Upper lobe of right lung (tissue), 1 donor: ENCODE measurements at places on chromosomes 13 and 19.

DNA sequence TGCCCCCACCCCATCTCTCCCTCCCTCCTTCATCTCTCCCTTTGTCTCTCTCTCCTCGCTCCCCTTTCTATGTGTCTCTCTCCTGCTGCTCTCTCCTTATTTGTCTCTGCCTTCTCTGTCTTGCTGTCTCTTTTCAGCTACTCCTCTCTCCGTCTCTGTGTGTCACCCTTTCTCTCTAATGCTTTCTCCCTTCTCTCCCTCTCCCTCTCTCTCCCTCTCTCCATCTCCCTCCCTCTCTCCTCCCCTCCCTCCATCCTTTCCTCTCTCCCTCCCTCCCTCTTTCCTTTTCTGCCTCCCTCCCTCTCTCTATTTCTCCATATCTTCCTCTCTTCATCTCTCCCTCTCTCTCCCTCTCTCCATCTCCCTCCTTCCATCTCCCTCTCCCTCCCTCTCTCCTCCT is 682 bp downstream of the ATP4A start:
- DNase-seq: no peak

DNA sequence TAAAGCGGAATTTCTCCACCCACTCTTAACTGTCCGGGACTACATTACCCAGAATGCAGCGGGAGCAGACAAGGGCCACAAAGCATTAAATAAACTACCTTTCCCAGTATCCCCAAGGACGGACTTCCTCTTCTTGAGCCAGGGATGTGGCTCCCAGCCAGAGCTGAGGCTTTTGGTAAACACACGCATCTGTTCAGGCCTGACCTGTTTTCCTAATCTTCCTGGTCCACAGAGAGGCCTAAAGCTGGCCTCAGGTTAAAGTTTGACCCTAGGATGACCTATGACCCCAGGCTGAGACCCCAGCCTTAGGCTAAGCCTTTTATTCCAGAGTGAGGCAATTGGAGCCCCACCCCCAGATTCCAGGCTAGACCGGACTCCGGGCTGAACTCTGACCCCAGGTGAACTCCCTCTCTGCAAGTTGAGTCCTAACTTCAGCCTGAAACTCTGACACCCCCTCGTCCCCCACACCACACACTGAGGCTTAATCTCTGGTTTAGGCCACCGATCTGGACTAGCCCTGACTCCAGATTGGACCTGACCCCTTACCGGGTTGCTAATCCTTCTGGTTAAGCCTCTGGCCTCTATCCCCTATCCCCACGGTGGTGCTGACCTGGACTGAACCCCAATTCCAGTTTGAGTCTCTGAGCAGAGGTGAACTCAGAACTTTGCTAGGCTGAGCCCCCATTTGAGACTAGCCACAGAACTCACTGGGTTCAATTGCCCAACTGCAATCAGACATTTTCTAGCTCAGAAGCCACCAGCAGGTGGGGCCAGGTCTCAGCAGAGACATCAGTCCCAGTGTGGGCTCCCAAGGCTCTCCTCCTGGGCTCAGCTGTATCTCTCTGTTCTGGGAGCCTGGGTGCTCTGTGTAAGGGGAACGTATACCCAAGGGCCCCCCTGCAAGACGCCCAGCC is 750 bp upstream of the GPR108 start:
- peak; percentile 95 for DNase-seq

- DNase-seq: no peak
Measured at GRCh38 chr13:34308725-34309124, 490.8 kb downstream of the RFC3 start.

DNA sequence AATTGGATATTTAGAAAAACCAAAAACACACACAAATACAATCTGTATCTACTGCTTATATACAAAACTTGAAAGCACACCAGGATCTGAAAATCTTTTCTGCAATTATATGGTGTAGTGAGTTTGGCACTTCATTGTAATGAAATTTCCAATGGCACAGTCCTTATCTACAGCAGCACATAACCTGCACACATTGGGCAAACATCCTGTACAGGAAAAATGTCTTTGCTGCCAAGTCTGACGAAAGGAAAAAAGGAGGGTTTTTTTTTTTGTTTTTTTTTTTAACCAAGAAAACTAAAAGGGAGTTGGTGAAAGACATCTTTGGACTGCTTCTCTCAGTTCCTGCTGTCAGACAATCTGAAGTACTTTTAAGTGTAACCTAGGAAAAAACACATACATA is 107.8 kb downstream of the FOXO1 start:
- DNase-seq: no peak

DNA sequence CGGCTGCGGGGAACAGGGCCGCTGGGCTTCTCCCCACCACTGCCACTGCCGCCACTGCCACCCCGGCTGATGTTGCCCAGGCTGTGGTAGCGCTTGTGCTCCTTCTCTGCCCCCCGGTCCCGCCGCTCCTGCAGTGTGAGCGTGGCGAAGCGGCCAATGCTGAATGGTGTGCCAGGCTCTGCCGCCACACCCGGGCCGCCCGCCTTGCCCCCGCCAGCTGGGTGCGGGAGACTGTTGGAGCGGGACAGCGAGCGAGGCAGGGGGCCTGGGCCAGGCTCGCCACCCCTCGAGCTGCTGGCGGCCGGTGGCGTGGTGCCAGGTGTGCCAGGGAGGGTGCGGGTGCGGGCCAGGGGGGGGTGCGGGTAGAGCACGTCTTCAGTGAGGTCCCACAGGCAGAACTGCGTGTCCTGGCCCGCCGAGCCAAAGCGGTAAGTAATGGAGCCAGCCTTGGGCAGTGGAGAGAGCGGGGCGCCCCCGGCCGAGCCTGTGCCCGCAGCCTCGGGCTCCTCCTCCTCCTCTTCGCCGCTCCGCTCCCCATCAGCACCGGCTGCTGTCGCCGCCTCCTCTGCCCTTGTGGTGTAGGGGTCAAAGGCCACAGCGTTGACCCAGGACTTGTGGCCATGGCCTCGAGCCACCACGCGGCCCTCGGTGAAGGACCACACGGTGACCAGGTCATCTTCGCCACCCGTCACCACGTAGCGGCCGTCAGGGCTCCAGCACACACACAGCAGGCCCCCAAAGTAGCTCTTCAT is 3.7 kb upstream of the DMPK start:
- no peak for DNase-seq

DNA sequence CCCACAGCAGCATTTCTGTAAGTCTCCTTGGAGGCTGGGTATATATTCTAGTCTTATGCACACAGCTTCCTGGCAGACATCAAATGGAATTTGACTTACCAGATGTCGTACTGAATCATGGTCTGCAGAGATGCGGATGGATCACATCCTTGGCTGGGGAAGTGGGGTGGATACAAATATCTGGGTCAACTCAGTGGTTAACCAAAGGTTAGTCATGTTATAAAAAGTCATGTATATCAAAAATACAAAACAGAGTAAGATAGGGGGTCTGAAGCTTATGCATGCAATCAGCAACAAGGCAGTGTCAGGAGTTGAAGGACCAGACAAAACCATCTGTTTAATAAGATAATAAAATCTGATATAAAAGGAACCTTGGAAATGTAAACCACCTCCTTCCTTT is 61.9 kb downstream of the WASF3 start:
- DNase-seq: no peak

GRCh38 chr13:31476266-31476665 is 263.1 kb upstream of the RXFP2 start:
- DNase-seq: no peak
